ENCODE measurements at places on chromosomes 16 and 17.

GRCh38 chr16:10743610-10744369 is at the start of gene NUBP1:
TSS of gene NUBP1 (plus strand) at chr16:10743842. CDS start at chr16:10743864, 22 bp downstream.
- DNase-seq: peak; percentile 100

DNA sequence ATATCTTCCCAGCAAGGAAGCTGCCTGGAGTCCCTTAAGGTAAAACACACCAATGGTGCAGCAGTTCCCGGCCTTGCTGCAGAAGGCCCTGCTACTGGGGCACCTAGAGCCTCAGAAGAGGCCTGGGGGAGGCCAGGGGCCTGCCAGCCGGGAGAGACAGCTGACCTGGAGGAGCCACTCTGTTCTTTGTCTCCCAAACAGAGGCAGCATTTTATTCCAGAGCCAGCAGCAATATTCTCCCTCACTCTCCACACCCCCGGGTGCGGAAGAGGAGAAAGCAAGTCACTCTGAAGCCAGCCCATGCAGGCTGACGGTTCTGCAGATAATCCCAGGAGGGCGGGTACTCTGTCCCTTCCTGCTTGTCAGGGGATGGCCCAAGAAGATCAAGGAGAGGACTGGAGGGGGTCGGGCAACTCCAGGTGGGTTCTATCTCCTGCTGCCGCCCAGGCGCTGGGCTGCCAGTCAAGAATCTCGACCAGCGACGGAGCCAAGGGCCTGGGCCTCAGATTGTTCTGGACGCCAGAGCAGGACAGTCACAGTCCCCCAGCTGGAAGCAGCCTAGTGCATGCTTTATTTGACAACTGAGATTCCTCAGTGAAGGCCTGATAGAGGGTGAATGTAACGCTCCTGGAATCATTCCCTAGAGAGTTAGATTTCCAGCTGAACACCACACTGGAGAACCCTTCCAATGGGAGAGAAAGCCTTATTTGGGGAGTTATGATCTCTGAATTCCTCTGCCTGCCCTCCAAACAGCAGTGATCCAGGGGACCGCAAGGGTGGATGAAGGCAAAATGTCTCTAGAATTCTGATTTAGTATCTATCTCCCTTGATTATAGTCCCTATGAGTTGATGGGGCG is 1.1 kb upstream of the KIFC3 start:
- DNase-seq: no peak

DNA sequence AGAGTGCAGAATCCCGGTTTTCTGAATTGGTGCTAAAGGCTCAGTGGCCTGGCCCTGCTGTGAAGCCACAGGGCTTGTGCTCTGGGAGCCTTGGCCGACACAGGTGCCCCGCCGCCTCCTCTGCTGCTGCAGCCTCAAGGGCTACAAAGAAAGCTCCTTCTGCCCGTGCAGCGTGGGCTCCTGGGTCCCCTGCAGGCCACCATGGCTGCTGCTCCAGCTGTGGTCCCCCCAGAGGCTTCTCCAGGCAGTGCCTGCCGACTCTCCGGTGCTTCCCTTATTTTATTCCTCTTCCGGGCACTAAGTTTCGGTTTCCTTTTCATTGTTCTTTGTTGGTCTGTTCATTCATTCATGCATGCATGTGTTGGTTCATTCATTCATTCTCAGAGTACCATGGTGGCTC is 53.1 kb downstream of the CMIP start:
- DNase-seq: no peak

GRCh38 chr16:26196310-26196709 is 504.6 kb downstream of the HS3ST4 start:
- DNase-seq: no peak

GRCh38 chr17:44900894-44901293 is 1.6 kb upstream of the EFTUD2 start:
- DNase-seq: no peak

GRCh38 chr16:10938796-10939648 is 3.2 kb downstream of the DEXI start:
- DNase-seq: no peak

GRCh38 chr17:66369830-66370229 is 67.4 kb downstream of the PRKCA start:
- DNase-seq: no peak

- DNase-seq: peak; percentile 61
These were observed 124.1 kb upstream of the TNRC6C start for GRCh38 chr17:77834170-77835115.

- no peak for DNase-seq
These were observed 37.4 kb downstream of the ZDHHC7 start for GRCh38 chr16:84973776-84974523.

DNA sequence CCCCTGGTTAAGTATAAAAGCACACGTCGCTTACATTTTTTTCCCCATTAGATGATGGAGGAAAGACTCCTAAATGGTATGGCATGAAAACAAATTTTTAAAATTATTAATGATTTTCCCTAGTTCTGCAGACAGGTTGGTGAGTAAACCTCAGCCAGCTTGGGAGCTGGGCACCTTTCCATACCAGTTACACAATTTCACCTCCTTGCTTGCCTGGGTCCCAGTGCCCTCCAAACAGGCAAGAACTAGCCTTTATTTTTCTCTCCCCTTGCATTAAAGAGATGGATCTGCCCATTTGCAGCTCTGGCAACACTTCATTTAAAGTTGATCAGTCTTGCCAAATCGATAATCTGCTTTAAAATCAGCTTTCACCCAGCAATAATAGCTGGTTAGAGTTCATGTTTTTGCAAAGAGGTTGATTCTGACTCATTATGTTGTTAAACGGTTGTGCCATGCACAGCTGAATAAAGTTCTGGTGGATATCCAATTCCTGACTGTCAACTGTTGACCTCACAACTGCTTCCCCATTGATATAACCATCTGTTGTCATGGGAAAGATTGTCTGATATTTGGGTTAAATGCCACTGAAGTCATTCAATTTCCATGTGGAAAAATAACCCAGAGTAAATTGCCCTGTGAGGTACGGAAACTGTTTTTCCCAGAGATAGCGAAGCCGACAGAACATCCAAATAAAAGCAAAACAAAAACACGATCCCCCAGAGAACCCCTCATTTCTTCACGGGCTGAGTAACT is 1.3 kb downstream of the C17orf58 start:
- no peak for DNase-seq

- DNase-seq: no peak
These were observed 22.5 kb downstream of the GPR139 start for GRCh38 chr16:20051147-20051546.

DNA sequence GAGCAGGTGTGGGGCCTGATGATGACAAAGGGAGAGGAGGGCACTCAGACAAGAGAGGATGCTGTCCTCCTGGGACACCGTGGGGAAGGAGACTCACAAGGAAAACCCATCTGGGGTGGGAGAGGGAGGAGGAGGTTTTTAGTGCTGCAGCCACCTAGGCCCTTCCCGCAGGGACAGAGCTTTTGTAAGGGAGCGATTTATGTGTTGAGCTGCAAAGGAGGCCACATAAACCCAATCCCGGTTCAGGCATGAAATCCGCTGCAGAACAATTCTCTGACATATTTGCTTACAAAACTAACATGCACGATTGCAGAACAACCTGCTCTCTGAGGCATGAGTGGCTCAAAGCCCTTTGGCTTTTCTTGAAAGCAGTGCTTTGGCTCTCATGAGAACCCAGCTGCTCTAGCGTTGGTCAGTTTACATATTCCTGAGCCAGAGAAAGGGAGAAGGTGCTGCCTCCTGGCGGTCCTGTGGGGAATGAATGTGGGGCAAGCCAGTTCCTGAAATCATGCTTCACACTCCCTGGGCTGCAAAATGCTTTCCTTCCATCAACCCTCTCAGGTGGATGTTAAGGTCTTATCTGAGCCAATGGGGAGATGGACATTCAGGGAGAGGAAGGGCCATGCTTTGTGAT is 122.4 kb upstream of the NLRP1 start:
- peak; percentile 54 for DNase-seq

GRCh38 chr17:34499576-34499975 is 79.8 kb upstream of the TMEM132E start:
- no peak for DNase-seq

- no peak for DNase-seq
These were observed 8.5 kb downstream of the EFCAB3 start for GRCh38 chr17:62388856-62389255.

- no peak for DNase-seq
These were observed 354.1 kb downstream of the SOX9 start for GRCh38 chr17:72474719-72475477.

GRCh38 chr16:62831235-62831850 is 795.1 kb upstream of the CDH8 start:
- DNase-seq: no peak

- DNase-seq: peak; percentile 62
These were observed 1.6 kb downstream of the TMC8 start for GRCh38 chr17:78132084-78132676.

GRCh38 chr16:53071748-53072301 is 17.0 kb downstream of the CHD9 start:
- no peak for DNase-seq

DNA sequence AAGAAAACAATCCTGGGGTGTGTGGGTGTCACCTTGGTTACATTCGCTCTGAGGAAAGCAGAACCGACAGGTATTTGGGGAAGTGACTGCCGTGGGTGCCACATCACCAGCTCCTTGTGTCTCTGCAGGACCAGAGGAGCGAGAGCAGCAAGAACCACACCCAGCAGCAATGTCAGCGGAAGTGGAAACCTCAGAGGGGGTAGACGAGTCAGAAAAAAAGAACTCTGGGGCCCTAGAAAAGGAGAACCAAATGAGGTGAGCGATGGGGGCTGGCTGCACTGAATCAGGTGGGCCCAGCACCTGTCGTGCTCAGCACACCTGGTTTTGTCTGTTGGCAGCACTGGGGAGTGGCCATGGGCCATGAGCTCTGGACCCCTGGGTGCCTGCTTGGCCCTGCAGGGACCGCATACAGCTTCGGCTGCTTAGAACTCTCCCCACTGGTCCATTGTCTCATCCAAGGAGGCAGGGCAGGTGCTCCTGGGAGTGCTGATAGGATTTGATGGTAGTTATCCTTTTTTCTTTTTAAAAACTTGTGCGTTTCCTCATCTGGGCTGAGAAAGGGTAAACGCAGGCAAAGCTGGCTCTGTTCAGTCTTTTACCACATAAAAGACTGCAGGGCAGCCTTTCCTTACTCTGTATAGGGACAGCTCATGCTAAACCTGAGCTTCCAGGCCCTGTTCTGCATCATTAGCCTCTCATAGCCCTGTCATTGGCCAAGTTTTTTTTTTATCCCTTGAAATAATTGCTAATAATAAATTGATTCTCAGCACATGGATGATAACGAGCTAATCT is 29.4 kb downstream of the HMOX2 start:
- DNase-seq: peak; percentile 64

GRCh38 chr16:68728523-68728922 is 8.6 kb upstream of the CDH1 start:
- no peak for DNase-seq

Data from activated CD4-positive, alpha-beta T cell treated with anti-CD3 and anti-CD28 coated beads, Interleukin-2, amount 50 U/mL, for 4 hours (primary cell).